Breast epithelium (tissue), 4 donors: ENCODE measurements at places on chromosomes 1 and 21. TPM values are rescaled to one million over a fixed set of nuclear protein-coding genes. Genes with fewer than 3 reads are reported as not detected.

The MAGI3 gene
- 14.9 TPM for total RNA-seq

DNA sequence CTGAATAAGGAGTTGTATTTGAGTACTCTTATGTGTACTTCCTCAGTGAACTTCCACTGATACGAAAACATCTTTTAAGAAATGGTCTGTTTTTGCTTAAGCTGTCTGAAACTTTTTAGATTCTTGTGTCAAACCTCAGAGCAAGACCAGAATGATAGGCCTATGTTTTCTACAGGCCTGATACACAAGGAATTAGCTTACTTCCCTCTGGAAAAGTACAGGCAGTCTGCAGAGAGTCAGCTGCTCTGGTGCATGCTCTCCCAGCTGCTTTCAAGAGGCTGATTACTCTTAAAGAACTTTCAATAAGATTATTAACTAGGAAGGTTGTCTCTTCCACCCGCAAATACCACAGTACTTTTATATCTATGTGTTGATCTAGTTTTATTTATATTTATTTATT, 9.5 kb downstream of the SNX27 start:
- no peak for DNase-seq
- no peaks in the 10 kb centered on the region for H3K4me1 ChIP-seq
- peak overlapping the region; percentile 50 for H3K27ac ChIP-seq
- H3K4me3 ChIP-seq, result no peak overlapping the region

DNA sequence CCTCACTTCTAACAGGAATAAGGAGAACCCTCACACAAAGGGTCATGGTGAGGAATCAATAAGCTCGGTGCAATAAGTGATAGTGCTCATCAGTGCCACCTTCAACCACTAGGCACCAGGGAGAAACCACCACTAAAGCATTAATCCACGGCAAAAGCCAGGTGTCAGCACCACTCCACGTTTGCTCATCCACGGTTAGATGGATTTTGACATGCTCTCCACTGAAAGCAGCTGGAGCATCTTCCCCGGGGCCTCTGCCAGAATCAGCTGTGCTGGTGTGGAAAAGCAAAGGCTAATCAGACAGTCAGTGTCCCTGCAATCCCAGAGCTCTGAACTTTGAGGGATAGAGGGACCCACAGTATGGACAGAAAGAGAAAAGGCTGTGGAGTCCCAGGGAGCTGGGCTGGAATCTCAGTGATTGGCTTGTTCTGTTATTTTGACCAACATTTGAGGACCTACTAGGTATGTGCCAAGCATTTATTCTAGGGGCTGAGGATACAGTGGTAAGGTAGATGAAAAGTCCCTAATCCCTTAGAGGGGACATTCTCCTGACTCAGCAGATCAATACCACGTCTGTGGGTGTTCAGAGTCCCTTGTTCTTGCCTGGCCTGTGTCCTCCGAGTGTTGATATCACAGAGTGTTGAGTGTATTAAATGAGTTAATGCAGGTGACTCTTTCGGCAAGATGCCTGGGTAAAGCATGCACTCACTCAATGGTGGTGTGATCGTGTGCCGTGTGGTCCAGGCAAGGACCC, 41.3 kb downstream of the FHAD1 start:
- H3K4me1 ChIP-seq, result no peaks in the 10 kb centered on the region
- no peak for DNase-seq
- no peaks in the 10 kb centered on the region for H3K36me3 ChIP-seq
- H3K4me3 ChIP-seq, result no peak overlapping the region
- H3K27me3 ChIP-seq, result no peaks in the 10 kb centered on the region

DNA sequence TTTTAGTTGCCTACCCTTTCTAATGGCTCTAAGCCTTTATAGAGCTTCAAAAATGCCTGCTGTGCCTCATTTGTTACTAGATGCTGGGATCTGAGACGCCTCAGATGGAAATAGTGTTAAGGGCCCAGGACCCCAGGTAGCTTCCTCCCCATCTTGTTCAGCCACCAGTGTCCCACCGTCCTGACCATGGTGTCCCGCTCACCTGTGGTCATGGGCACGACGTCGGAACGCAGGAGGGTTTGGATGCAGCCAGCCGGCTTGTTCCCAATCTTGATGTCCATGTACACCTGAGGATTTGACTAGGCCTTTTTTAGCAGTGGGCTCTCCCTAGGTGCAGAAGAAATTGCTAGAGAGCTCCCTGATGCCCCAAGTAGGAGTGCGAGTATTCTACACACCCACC, 31.1 kb downstream of the PABPC4 start:
- no peaks in the 10 kb centered on the region for H3K4me1 ChIP-seq
- DNase-seq, result no peak
- no peak overlapping the region for H3K4me3 ChIP-seq
- no peaks in the 10 kb centered on the region for H3K36me3 ChIP-seq
- no peaks in the 10 kb centered on the region for H3K27me3 ChIP-seq

GRCh38 chr1:186681801-186682200, 1.6 kb upstream of the PTGS2 start:
- H3K36me3 ChIP-seq, result no peaks in the 10 kb centered on the region
- H3K4me3 ChIP-seq, result peak overlapping the region; percentile 56
- no peak overlapping the region for H3K27ac ChIP-seq
- no peak for DNase-seq

The NUP210L gene
- under 0.01 TPM for total RNA-seq

The SPATA45 gene
- not detected for total RNA-seq

DNA sequence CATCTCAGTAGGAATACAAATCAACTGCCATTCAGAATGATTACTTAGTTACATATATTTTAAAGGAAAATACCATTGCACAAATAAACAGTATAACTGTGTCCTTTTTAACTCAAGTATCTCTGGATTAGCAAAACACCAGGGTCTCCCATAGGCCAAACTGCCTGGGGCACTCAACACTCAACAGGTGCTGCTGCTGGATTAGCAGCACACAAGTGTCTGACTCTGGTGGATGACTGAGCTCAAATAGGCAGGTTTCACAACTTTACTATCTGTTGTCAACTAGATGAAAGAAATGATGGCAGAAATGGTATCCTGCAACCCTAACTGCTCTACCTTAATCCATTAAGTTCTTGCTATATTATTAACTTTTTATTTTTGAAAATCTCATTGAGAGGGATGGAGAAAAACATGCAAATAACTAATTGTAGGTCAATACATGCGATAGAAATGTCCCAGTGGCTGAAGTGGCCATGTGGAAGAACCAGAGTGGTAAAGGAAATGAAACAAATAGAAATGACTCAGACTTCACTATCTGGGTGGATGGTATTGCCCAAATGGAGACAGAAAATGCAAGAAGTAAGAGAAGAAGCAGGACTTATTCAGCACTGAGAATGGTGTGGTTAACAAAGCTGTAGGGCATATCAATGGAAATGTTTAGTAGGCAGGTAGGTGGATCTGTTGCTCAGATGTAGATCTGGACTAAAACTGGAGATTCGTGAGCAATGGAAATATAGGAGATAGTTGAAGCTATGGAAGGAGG, 90.8 kb upstream of the CCDC190 start:
- H3K4me3 ChIP-seq, result no peak overlapping the region
- DNase-seq, result no peak
- H3K36me3 ChIP-seq, result no peaks in the 10 kb centered on the region
- H3K27me3 ChIP-seq, result no peaks in the 10 kb centered on the region
- no peak overlapping the region for H3K27ac ChIP-seq

DNA sequence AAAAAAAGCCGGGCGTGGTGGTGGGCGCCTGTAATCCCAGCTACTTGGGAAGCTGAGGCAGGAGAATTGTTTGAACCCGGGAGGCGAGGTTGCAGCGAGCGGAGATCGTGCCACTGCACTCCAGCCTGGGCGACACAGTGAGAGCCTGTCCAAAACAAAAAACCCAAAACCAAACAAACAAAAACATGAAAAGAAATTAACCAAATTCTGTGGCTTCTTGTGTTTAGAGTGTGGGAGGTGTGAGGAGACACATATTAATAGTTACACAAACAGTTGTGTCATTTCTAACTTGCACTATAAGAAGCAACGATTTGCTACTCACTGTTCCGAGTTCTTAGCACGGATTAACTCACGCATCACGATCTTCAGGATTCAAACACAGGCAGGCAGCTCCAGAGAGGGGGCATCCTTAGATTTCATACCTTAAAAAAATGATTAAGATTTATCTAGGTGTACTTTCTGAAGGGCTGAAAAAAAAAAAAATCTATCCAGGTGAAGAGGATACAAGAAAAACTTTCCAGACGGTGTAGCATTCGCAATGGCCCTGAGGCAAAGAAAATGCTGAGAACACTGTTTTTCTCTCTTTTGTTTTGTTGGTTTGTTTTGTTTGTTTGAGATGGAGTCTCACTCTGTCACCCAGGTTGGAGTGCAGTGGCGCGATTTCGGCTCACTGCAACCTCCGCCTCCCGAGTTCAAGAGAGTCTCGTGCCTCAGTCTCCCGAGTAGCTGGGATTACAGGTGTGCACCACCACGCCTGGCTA, 713 bp upstream of the HMGCL start:
- no peaks in the 10 kb centered on the region for H3K36me3 ChIP-seq
- peak overlapping the region; percentile 97 for H3K27ac ChIP-seq
- peak overlapping the region; percentile 88 for H3K4me3 ChIP-seq
- no peak for DNase-seq

- H3K4me3 ChIP-seq, result no peak overlapping the region
- DNase-seq, result no peak
- no peaks in the 10 kb centered on the region for H3K36me3 ChIP-seq
- peaks cover 3% of the 10 kb centered on the region for H3K4me1 ChIP-seq
- H3K27me3 ChIP-seq, result no peaks in the 10 kb centered on the region
- no peak overlapping the region for H3K27ac ChIP-seq
These were observed 63.4 kb upstream of the NEK2 start for GRCh38 chr1:211738691-211739301.

DNA sequence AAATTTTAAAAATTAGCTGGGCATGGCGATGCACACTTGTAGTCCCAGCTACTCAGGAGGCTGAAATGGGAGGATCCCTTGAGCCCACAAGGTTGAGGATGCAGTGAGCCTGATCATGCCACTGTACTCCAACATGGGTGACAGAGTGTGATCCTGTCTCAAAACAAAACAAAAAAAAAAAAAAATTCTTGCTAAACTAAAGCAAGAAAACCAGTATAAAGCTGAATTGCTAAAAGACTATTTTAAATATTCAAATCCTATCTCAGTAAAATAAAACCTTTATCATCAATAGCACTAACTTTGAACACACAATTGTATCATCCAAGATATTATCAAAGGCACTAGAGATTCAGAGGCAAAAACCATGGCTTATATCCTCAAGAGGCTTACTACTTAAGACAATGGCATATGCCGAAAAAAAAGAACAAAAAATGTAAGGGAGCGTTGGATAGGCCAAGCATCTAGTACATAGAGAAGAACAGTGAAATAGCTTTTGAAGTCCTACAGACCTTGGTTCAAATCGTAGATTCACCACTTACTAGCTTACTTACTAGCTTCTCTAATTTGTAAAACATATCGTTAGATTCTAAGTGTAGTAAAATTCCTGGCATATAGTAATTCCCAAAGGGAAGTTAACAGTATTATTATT, 3.6 kb downstream of the EPS15 start:
- H3K27ac ChIP-seq, result peak overlapping the region; percentile 21
- H3K4me1 ChIP-seq, result no peaks in the 10 kb centered on the region
- H3K36me3 ChIP-seq, result no peaks in the 10 kb centered on the region
- no peak for DNase-seq

- no peaks in the 10 kb centered on the region for H3K4me1 ChIP-seq
- no peaks in the 10 kb centered on the region for H3K36me3 ChIP-seq
- no peaks in the 10 kb centered on the region for H3K27me3 ChIP-seq
- H3K4me3 ChIP-seq, result no peak overlapping the region
- no peak overlapping the region for H3K27ac ChIP-seq
- no peak for DNase-seq
These were observed 31.9 kb downstream of the CAPN9 start for GRCh38 chr1:230778916-230779590.

GRCh38 chr1:40606194-40606593, 59.3 kb downstream of the RIMS3 start:
- no peaks in the 10 kb centered on the region for H3K4me1 ChIP-seq
- H3K27me3 ChIP-seq, result no peaks in the 10 kb centered on the region
- H3K27ac ChIP-seq, result no peak overlapping the region
- no peak for DNase-seq

The KRTAP19-1 gene
- not detected for total RNA-seq

DNA sequence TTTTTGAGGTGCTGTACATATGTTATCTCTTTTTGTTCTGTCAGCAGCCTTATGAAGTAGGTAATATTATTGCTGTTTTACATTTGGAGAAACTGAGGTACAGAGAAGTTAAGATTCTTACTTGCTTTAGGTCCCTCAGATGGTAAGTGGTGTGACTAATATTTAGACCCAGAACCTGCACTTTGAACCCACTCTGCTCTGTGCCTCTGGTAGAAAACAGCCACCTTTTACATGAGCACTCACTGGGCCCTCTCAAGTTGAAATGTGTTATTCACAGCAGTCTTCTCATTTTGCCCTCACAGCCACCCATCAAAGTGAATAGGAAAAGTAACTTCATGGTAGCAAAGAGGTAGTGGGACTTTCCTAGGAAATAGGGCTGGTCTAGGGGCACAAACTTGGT, 4.7 kb downstream of the NSUN4 start:
- no peaks in the 10 kb centered on the region for H3K27me3 ChIP-seq
- H3K4me3 ChIP-seq, result no peak overlapping the region
- peaks cover 5% of the 10 kb centered on the region for H3K4me1 ChIP-seq
- H3K27ac ChIP-seq, result no peak overlapping the region
- H3K36me3 ChIP-seq, result peaks cover 3% of the 10 kb centered on the region
- DNase-seq, result no peak

- peaks cover 18% of the 10 kb centered on the region for H3K4me1 ChIP-seq
- no peaks in the 10 kb centered on the region for H3K36me3 ChIP-seq
- H3K27me3 ChIP-seq, result no peaks in the 10 kb centered on the region
- peak; percentile 93 for DNase-seq
- H3K27ac ChIP-seq, result peak overlapping the region; percentile 99
- H3K4me3 ChIP-seq, result peak overlapping the region; percentile 59
These were observed 37.1 kb upstream of the CTTNBP2NL start for GRCh38 chr1:112358798-112359408.

GRCh38 chr1:245877976-245878375, 629.1 kb downstream of the SMYD3 start:
- no peaks in the 10 kb centered on the region for H3K36me3 ChIP-seq
- H3K27ac ChIP-seq, result no peak overlapping the region
- no peaks in the 10 kb centered on the region for H3K27me3 ChIP-seq
- no peaks in the 10 kb centered on the region for H3K4me1 ChIP-seq

DNA sequence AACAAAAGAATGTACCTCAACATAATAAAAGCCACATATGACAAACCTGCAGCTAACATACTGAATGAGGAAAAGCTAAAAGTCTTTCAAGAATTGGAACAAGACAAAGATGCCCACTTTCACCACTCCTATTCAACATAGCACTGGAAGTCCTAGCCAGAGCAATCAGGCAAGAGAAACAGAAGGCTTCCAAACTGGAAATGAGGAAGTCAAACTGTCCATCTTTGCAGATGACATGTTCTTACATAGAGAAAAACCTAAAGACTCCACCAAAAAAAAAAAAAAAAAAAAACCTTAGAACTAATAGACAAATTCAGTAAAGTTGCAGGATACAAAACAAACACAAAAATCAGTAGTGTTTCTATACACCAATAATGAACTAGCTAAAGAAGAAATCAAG, 20.2 kb downstream of the NSL1 start:
- DNase-seq, result no peak
- H3K27me3 ChIP-seq, result no peaks in the 10 kb centered on the region
- no peaks in the 10 kb centered on the region for H3K4me1 ChIP-seq
- H3K36me3 ChIP-seq, result no peaks in the 10 kb centered on the region
- H3K27ac ChIP-seq, result no peak overlapping the region
- no peak overlapping the region for H3K4me3 ChIP-seq

GRCh38 chr1:205920861-205921569, 22.2 kb downstream of the SLC26A9 start:
- DNase-seq, result no peak
- no peaks in the 10 kb centered on the region for H3K36me3 ChIP-seq
- no peaks in the 10 kb centered on the region for H3K27me3 ChIP-seq
